ENCODE measurements at places on chromosomes 4 and X. TPM values are rescaled to one million over a fixed set of nuclear protein-coding genes. Genes with fewer than 3 reads are reported as not detected.

NALF2 gene
- 20.2 TPM for total RNA-seq

C4orf54 gene
- not detected for total RNA-seq

SMR3A gene
- total RNA-seq, result not detected

NAP1L2 gene
- 13.4 TPM for total RNA-seq

PFKFB1 gene
- total RNA-seq, result 0.56 TPM

USP17L13 gene
- total RNA-seq, result not detected

GAGE2A gene
- not detected for total RNA-seq

TRPC3 gene
- total RNA-seq, result 0.44 TPM

HSFX2 gene
- 0.81 TPM for total RNA-seq

NUDT10 gene
- total RNA-seq, result 0.79 TPM

MAGEE1 gene
- total RNA-seq, result 4.2 TPM

CFAP299 gene
- total RNA-seq, result 1.3 TPM

TMEM129 gene
- 138 TPM for total RNA-seq

OCIAD2 gene
- total RNA-seq, result 56.1 TPM

CFP gene
- total RNA-seq, result 1.3 TPM

GABRB1 gene
- not detected for total RNA-seq

LPAR4 gene
- total RNA-seq, result not detected

MUC7 gene
- not detected for total RNA-seq

PASD1 gene
- total RNA-seq, result not detected

GIMD1 gene
- total RNA-seq, result not detected

TGIF2LX gene
- total RNA-seq, result not detected

CLGN gene
- 0.13 TPM for total RNA-seq

AKAP4 gene
- total RNA-seq, result 0.22 TPM

CHIC2 gene
- total RNA-seq, result 34.0 TPM

ADH1C gene
- 1.6 TPM for total RNA-seq

ZBED1 gene
- 48.4 TPM for total RNA-seq

F8A3 gene
- total RNA-seq, result 28.7 TPM

ERCC6L gene
- 0.13 TPM for total RNA-seq

SHROOM2 gene
- total RNA-seq, result 2.8 TPM

DKK2 gene
- 0.54 TPM for total RNA-seq

JAKMIP1 gene
- total RNA-seq, result 0.71 TPM

APOOL gene
- 17.4 TPM for total RNA-seq

ZNF157 gene
- total RNA-seq, result 0.89 TPM

NLGN4X gene
- total RNA-seq, result 3.2 TPM

UCHL1 gene
- total RNA-seq, result 93.4 TPM

SMIM43 gene
- not detected for total RNA-seq

TENM3 gene
- 71.7 TPM for total RNA-seq

ASB11 gene
- not detected for total RNA-seq

PCYT1B gene
- not detected for total RNA-seq

TMPRSS11D gene
- total RNA-seq, result not detected

RAB28 gene
- total RNA-seq, result 30.0 TPM

NHSL2 gene
- 6.5 TPM for total RNA-seq

MAGIX gene
- 27.3 TPM for total RNA-seq

FAM9B gene
- not detected for total RNA-seq

VCX3A gene
- total RNA-seq, result not detected

TCEANC gene
- total RNA-seq, result 6.0 TPM

PDZD4 gene
- 5.6 TPM for total RNA-seq

Measured in thyroid gland (tissue), 4 donors.